Epithelial cell of prostate (primary cell): ENCODE measurements at places on chromosomes 12 and 14.
A peak's percentile ranks its signal among the peaks of the same experiment; 100 is the strongest.

- DNase-seq = no peak
Measured at GRCh38 chr14:75434890-75435248, 7.0 kb downstream of the JDP2 start.

- DNase-seq = no peak
Measured at GRCh38 chr12:53803194-53803593, 51.4 kb upstream of the CISTR start.

DNA sequence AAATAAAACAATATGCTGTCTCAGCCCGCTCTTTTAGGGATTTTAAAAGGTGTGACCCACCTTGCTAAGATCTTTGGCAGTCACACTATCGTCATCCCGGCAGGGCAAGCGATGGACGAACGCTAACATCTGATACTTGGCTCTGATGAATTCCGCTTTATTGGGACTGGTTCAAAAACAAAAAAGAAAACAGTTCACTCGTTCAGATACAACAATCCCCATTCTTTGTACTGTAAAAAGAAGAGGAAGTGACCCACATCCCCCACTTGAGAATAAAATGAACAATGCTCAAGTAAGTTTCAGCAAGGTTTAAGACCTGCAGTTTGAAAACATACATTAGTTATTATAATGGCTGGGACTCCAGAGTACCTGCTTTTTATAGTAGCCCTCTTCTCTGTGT lies 7.3 kb downstream of the GIT2 start:
- no peak for DNase-seq

GRCh38 chr14:85190251-85190650 lies 339.7 kb upstream of the FLRT2 start:
- DNase-seq = no peak

GRCh38 chr12:34401659-34402227 lies 379.4 kb downstream of the ALG10 start:
- no peak for DNase-seq

DNA sequence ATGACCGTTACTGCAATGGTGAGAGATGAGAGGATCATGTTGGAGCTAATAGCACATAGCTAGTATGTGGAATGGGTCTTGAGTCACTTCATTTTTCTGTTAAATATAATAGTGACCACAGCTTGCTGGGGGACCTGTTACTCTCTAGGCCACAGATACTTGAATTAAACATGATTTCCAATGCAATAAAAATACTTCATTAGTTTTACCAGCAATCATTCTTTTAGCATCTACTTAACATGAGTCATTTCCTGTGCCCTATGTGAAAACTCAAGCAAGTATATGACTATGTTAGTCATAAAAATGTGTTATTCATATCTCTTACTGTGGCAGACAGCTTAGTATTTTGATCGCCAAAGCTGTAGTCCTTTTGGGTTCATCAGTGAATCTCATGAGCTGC lies 798.8 kb downstream of the SLC16A7 start:
- peak; percentile 6 for DNase-seq

DNA sequence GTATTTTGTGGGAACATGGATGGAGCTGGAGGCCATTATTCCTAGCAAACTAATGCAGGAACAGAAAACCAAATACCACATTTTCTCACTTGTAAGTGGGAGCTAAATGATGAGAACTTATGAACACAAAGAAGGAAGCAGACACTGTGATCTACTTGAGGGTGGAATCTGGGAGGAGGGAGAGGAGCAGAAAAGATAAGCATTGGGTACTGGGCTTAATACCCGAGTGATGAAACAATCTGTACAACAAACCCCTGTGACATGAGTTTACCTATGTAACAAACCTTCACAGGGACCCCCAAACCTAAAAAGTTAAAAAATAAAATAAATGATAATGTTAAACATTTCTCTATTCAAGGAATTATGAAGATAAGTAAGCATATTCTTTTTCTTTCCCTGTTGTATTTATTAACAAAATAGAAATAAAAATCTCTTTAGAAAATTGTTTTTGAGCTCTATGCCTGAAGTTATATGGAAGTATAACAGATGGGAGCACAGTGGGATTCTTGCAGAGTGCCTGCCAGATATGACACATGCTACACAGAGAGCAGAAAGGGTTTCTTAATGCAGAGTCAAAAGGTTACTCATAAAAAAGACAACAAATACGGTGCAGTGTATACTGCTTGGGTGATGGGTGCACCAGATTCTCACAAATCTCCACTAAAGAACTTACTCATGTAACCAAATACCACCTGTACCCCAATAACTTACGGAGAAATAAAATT lies 52.0 kb upstream of the SYNE2 start:
- no peak for DNase-seq

- no peak for DNase-seq
Measured at GRCh38 chr12:18982226-18982949, 147.1 kb upstream of the PLEKHA5 start.

- DNase-seq = no peak
Measured at GRCh38 chr14:90559811-90560492, 163.1 kb downstream of the CALM1 start.

- DNase-seq = no peak
Measured at GRCh38 chr14:104224506-104225277, 86.3 kb downstream of the KIF26A start.

DNA sequence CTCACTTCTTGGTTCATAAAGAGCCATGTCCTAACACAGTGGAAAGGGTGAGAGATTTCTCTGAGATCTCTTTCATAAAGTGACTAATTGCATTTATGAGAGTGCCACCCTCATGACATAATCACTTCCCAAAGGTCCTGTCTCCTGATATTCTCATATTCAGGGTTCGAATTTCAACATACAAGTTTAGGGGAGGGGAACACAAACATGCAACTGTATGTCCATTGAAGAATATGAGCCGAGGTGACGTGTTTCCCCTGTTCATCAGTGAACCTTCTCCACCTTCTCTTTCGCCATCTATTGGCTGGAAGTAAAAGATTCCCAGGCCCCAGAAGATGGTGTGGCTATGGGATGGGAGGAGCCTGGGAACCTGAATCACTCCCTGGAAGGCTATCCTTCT lies 354.2 kb upstream of the ATP2B1 start:
- no peak for DNase-seq

GRCh38 chr14:81868172-81868571 lies 334.5 kb upstream of the SEL1L start:
- no peak for DNase-seq

DNA sequence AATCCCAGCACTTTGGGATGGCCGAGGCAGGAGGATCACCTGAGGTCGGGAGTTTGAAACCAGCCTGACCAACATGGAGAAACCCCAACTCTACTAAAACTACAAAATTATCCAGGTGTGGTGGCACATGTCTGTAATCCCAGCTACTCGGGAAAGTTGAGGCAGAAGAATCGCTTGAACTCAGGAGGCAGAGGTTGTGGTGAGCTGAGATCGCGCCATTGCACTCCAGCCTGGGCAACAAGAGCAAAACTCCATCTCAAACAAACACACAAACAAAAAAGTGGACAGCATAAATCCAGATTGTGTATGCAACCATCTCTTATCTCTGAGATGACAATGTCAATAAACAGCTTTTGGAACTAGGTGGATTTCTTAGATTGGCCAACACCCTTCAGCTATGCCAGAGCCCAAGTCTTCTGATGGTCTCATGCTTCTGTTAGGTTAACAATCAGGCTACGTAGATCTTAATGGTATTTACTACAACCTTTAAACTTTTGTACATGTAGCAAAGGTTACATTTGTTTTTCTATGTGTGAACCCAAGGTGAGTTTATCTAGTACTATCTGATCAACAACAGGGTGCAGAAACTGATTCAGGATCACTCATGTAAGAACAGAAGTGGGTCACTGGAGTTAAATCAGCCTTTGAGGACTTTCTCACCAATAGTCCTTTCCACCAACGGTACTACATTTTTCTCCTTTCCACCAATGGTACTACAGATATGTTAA lies 73.7 kb downstream of the DUSP16 start:
- no peak for DNase-seq

GRCh38 chr12:109994401-109995175 lies 1.6 kb downstream of the GIT2 start:
- no peak for DNase-seq

DNA sequence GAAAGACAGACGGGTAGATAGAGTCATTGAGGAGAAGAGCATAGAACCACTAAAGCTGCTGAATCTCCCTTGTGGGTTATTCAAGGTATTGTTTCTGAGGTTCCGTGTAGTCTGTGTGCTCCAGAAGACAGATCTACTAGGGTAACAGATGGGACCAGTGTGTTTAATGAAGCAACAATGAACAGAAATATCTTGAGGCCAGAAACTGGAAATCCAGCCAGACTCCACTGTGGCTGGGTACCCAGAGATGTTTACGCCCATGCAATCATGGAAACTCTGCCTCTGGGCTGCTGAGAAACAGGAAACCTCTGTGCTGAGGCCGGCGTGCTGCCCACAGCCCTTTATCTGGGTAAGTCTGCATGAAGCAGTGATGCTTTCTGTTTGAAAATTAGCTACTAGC lies 8.3 kb downstream of the PROX2 start:
- DNase-seq = no peak

- no peak for DNase-seq
Measured at GRCh38 chr12:82959821-82960220, 273.1 kb downstream of the TMTC2 start.

DNA sequence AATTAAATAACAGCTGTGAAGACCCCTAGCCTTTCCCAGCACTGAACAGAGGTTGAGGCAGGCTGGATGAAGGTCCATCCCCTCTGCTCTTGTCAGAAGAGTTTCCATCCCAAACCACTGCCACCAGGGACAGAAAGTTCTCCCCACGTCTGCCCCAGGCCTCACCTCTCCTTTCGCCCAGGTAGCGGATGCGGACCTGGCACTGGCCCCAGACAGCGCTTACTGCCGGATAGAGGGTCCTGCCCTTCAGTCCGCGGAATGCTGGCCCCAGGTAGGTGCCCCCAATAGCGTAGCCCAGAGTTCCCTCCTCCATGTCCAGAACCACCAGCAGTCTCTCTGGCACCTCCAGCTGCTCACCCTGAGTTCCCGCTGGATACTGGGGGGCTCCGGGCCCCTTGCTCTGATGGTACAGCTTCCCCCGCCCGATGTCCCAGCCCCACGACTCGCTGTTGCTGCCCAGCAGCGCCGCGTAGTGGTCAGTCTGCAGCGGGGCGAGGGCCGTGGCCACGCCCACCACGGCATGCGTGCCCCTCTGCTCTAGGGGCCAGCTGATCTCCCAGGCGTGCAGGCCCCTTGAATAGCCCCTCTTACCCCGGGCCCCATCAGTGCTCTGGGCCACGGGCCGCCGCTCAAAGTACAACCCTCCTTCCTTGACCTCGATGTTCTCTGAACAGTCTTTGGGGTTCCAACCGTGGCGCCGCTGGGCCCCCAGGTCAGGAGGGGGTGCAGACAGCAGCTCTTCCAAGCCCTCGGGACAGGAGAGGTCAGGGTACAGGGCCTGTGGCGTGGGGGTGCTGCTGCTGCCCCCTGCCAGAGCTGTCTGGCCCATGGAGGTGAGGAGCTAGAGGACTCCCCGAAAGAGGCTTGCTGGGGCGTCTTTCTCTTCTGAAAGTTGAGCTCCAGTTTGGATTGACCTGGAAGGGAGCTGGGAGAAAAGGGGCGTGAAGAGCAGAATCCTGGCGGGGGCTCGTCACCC lies 742 bp downstream of the SPSB2 start:
- DNase-seq = no peak

- DNase-seq = no peak
Measured at GRCh38 chr12:53313996-53314395, 7.4 kb downstream of the AAAS start.

DNA sequence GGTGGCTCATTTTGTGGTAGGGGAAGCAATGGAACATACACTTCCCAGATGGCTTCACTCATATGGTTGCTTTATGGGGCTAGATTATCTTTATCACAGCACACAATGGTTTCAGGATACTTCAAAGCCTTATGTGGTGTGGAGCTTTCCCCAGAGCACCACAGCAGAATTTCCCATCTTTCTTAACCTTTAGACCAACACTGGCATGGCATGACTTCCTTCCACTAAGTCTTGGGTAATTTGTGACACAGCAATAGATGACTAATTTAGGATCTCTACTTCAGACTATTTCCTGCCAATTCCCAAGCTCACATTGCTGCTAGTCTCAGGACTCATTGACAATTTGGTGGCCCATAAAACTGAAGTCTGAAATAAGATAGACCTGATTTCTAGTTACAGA lies 36.9 kb upstream of the DCN start:
- DNase-seq = peak; percentile 50

DNA sequence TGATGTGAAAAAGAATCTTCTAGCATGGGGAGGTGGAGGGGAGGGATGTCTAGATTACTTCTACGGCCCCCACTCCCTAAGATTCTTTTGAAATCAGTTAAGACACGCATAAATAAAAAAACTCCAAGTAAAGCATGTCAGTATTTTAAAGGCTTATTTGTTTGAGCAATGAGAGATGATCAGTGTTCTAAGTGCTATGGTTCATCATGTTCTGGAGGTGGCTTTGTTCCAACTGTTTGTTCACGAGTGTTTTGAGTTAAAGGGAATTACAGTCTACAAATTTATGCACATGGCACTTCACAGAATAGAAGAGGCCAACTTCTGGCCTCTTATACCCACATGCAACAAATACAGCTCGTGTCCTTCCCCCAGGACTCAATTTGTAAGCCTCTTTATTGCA lies 394.9 kb downstream of the RAD51B start:
- DNase-seq = no peak

- DNase-seq = no peak
Measured at GRCh38 chr12:25783566-25783965, 174.9 kb upstream of the RASSF8 start.

- DNase-seq = no peak
Measured at GRCh38 chr14:55645145-55645544, 65.1 kb downstream of the KTN1 start.
